ENCODE measurements at places on chromosomes 4 and X.

DNA sequence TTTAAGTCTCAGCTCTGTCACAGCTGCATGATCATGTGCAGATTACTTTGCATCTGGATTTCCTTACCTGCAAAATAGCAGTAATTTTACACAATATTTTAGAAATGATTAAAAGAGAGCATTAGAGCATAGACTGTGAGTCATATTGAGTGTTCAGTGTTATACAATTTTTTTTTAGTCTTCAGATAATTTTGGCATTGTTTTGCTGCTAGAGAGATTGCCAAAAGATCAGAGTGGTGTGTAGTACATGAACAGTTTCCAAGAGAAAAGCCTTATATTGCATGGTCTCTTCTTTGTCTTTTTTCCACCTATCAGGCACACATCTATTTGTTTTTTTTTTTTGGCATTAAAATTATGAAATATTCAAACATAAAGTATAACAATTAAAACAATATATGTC lies 209.6 kb upstream of the TLL1 start:
- no peak for DNase-seq

GRCh38 chrX:108270739-108271396 lies 167.4 kb downstream of the COL4A6 start:
- DNase-seq = no peak

GRCh38 chrX:37817579-37817978 lies 29.8 kb downstream of the DYNLT3 start:
- DNase-seq = no peak

DNA sequence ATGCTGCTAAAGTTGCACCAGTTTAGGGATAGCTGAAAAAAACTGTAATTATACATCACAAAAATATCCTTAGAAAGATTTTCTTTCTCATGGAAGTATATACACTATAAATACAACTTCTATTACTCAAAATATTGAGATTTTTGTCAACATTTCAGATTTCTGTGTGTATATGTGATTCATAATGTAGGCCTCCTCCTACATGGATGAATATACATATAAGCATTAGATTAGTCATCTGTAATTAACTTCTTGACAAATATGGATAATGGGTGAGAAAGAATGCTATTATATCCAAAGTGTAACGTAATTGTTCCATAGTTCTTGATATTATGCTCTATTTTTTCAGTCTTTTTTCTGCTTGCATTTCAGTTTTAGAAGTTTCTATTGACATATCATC lies 124.9 kb downstream of the CBLL2 start:
- no peak for DNase-seq

DNA sequence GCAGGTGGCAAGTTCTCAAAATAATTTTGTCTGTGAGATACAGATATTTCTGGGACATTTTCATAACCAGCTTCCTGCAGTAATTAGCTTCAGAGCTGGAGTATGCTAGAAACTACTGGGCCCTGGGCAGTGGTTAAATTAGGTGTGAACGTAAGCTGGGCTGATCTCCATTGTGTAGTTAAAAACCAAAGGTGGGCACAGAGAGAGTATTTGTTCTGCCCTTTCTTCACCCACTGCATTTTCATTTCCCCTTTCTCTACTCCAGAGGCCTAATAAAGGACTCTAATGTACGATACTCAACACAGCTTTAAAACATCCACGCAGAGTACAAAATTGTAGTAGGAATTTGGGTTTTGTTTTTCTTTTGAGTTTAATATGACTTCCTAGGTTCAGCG lies 252.7 kb downstream of the SPRY1 start:
- DNase-seq = no peak

- no peak for DNase-seq
Measured at GRCh38 chrX:35461164-35461563, 337.0 kb upstream of the MAGEB16 start.

- DNase-seq = no peak
Measured at GRCh38 chr4:177371461-177371860, 61.8 kb downstream of the NEIL3 start.

DNA sequence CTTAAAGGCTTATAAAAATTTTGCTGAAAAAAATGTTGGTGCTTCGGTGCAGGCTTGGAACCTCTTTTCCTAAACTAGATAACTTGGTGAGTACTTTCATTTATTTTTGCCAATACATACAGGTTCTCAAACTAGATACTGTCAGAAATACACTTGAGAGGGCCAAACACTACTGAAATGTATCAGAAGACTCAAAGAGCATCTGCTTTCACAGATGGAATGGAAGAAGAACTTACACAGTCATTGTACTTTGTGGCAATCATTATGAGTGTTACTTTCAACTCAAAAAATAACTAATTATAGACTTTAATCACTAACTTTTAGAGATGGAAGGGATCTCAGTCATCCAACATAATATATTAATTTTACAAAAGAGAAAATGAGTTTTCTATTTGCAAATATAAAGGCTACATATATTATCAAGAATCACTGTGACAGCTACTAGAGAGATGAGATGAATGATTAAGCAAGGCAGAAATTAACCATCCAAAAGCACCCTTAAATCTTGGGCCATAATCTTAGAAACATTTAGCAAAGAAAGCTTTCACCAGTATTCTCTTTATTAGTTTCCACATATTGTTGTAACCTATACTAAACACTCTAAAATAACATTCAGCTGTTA lies 1.0 kb downstream of the ENAM start:
- no peak for DNase-seq

GRCh38 chrX:633985-634958 lies 3.7 kb downstream of the SHOX start:
- no peak for DNase-seq

GRCh38 chrX:119692191-119693039 lies 553 bp downstream of the SEPTIN6 start:
- no peak for DNase-seq

GRCh38 chr4:125397226-125397625 lies 82.5 kb downstream of the FAT4 start:
- no peak for DNase-seq

- no peak for DNase-seq
Measured at GRCh38 chrX:2692221-2693112, 1.4 kb downstream of the CD99 start.

GRCh38 chr4:78024576-78025091 lies 32.5 kb upstream of the FRAS1 start:
- DNase-seq = no peak

DNA sequence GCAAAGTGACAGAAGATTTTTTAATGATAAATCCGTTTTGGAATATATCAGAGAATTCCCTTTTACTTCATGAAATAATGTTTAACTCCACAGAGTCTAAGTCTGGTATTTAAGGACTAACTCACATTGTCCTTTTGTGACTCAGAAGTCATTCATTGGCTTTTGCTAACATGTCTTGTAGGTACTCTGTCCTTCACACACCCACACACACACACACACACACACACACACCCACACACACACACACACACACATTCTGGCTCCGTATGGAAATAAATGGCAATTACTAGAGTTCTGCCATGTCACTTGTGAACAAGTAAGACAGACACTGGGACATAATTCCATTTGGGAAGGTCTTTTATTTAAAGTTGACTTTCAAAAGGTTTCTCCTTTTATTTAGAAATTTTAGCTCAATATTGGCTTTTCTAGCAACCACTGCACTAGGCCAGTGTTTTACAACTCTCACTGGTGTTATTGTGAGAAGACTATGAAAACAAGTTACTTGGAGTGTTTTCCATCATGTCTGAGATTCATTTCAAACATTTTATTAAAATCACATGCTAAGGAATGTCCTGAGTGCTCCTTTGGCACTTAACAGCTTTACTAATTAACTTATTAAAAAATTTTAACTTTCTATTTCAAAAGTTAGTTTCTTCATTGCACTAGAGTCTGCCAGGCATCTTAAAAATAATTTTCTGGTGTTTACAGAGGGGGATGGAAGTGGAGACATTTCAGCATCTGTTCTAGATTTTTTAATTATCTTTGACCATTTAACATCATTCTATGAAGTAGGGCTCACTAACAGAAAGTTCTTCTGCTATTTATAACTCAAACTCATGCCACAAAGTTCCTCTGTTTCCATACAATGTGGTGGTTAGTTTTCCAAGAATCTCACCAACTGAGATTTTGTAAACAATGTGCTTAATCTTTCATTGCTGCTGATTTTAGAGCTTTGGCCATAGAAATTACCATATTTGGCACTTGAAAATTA lies 240.3 kb upstream of the GPC4 start:
- no peak for DNase-seq

- no peak for DNase-seq
Measured at GRCh38 chr4:38111717-38112116, 151.5 kb downstream of the PTTG2 start.

DNA sequence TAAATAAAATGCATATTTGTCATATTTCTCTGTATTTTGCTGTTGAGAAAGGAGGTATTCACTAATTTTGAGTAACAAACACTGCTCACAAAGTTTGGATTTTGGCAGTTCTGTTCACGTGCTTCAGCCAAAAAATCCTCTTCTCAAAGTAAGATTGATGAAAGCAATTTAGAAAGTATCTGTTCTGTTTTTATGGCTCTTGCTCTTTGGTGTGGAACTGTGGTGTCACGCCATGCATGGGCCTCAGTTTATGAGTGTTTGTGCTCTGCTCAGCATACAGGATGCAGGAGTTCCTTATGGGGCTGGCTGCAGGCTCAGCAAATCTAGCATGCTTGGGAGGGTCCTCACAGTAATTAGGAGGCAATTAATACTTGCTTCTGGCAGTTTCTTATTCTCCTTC lies 3.3 kb downstream of the HTT start:
- DNase-seq = no peak

DNA sequence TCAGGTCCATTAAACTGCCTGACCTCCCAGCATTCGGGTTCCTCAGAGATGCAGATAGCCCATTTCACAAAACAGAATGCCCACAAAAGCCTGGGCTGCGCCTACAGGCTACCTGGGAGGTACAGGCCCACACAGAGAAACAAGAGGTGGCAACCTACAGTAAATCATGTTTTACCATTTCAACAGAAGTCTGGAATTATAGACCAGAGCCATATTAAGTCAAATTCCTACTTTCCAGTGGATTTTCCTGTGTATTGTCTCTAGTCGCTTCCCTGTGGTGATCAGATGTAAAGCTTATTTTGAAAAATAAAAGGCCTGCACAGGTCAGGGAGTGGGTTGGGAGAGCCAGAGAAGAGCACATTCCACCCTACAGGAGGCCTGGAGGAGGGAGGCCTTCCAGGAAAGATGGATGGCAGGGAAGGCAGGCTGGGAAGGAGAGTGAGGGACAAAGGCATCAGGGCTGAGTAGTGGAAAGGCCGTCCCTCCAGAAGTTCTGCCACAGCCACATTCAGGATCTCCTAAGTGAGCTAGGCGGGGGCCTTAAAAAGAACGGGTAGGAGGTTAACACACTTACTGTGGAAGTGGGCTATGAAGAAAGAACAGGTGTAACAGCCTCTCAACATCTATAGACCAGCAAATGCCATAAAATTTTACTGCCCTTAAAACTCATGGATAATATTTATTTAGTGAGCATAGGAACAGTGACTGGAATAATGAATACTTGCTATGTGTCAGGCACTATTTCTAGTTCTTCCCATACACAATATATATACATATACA lies 19.0 kb upstream of the USO1 start:
- no peak for DNase-seq

- DNase-seq = no peak
Measured at GRCh38 chrX:136710325-136710951, 62.5 kb downstream of the CD40LG start.

- DNase-seq = no peak
Measured at GRCh38 chrX:65740909-65741308, 73.5 kb downstream of the MSN start.

DNA sequence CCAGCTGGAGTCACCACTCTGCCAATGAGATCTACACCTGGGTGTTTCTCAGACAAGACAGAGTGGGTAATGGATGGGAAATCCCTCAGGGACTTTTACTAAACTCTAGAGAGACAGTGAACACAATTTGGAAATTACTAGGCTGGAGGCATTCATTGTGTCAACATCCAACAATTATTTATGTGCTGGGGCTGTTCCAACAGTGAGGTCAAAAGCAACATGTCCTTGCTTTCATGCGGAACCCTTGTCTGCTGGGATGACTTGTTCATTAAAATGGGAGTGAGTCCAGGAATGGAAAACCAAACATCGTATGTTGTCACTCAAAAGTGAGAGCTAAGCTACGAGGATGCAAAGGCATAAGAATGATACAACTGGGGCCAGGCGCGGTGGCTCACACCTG lies 54.0 kb downstream of the DRD5 start:
- DNase-seq = no peak

- no peak for DNase-seq
Measured at GRCh38 chr4:164783976-164784375, 30.0 kb downstream of the SMIM31 start.

DNA sequence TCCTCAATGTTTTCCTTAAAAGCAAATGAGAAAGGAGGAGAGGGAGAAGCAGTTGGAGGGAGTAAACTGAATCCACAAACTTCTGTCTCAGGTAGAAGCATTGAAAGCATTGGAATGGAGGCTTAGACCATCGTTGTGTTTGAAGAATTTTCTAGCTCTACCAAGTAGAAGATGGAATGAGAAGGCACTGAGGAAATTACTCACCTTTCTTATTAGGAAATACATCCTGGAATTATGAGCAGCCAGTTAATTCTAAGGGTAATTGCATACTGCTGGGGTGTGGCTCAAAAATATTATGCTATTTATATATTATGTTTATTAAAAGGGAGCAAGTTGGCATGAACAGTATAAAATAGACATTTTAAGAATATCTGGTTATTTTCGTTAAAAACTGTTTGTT lies 12.9 kb downstream of the PGM2 start:
- DNase-seq = no peak

DNA sequence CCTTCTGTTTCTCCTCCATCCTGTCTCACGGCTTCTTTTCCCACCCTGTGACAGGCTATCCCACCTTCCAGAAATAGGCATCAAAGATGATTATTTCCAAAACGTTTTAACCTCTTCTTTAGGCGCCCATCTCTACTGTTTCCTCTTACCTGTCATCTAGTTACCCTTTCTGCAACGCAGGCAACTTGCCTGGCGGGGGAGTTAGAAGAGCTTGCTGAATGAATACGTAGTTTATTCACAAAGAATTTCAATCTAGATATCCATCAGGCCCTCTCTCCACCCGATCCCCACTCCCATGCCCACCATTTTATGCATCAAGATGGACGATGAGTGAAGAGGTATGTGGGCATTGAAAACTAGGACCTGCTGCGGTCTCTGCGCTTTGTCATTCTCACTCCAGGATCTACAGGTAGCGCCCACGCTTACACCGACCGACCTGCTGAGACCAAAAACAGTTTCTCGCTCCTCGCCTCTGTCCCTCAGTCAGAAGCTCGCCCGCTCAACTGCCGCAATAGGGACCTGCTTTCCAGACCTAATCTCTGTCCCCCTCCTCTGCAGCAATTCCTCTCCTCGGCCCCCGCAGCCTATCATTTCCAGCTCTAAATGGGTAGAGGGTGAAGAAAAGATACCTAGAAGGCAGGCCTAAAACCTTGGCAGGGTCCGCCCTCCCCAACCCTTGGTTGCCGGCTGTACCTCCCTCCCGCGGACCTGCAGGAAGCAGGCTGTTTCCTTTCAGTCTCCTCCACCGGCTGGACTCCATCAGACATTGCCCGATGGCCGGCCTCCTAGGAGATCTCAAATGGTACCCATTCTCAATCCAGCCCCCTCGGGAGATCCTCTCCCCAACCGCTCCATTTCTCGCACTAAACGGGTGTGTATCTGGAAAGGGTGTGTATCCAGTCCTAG lies 624 bp downstream of the BEX5 start:
- DNase-seq = no peak

GRCh38 chr4:173752610-173753230 lies 222.7 kb upstream of the HAND2 start:
- DNase-seq = no peak

All from brain pericyte (primary cell).